ENCODE measurements at places on chromosomes 3 and 15. TPM values are rescaled to one million over a fixed set of nuclear protein-coding genes. Genes with fewer than 3 reads are reported as not detected.
A peak's percentile ranks its signal among the peaks of the same experiment; 100 is the strongest.

Gene GRAMD2A
- not detected for total RNA-seq

- no peak for DNase-seq
These were observed 257.9 kb downstream of the PDCD6IP start for GRCh38 chr3:34056181-34056910.

Gene MGLL
- total RNA-seq = 2.6 TPM

Gene STT3B
- total RNA-seq = 104 TPM

GRCh38 chr3:182220013-182220412 lies 508.3 kb downstream of the SOX2 start:
- DNase-seq = no peak

DNA sequence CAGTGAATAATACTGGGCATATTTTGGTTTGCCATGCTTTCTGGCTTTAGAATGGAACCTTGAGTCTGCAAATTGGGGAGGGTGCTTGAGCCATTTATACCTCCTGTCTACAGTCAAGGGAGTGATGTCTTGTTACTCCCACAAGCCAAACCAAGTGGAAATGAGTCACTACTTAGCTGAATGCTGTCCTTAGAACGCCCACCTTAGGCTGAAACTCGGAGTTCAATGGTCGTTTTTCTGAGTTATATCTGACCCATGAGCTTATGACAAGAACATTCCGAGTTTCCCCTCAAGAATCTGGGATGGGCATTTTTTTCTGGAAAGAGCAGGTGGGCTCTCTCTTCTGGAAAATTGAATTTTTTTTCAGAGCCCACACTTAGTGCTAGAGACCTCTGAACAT lies 17.4 kb upstream of the CLDN18 start:
- DNase-seq = no peak

DNA sequence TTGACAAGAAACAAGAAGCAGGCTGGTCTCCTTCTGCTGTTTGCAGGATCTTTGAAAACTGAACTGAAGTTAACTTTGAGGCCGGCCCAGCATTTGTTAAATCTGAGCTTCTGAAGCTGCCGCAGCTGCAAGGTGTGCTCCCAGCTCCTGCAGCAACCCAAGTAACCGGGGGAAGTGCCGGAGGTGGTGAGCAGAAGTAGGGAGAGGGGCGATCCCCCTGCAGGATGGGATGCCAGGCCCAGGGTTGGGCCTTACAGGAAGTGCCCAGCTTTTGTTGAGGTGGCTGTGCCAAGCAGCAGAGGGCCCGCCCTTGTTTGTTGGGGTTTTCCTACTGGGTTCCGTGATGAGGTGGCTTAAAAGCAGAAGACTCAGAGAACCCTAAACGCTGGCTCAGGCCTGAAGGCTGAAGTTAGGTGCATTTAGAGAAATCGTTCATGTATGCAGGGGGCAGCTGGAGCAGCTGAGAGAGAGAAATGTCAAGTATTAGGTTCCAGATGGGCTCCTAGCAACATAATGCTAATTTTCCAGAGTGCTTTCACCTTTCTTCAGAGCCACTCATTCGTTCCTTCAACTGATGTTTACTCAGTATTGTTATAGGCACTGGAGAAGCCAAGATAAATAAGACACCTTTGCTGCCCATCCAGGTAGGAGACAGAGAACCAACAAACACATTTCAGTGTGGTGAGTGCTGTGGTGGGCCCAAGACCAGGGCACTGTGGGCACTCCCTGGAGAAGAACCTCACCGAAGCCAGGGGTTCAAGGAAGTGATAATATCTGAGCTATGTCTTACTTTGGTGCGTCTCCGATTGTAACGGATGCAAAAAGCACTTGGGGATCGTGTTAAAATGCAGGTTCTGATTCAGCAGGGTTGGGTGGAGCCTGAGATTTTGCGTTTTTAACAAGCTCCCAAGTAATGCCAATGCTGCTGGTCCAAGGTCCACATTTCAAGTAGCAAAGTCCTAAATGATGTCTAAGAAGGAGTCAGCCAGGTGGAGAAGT lies 42.2 kb upstream of the PLCL2 start:
- DNase-seq = peak; percentile 52

Gene CCR9
- not detected for total RNA-seq

Gene ACP3
- total RNA-seq = not detected

Gene AP3B2
- 0.46 TPM for total RNA-seq

DNA sequence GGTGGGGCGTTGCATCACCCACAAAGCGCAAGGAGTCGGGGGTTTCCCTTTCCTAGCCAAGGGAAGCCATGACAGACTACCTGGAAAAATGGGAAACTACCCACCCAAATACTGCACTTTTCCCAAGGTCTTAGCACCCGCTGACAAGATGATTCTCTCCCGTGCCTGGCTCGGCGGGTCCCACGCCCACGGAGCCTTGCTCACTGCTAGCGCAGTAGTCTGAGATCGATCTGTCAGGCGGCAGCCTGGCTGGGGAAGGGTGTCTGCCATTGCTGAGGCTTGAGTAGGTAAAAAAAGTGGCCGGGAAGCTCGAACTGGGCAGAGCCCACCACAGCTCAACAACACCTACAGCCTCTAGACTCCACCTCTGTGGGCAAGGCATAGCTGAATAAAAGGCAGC lies 112.9 kb downstream of the GSK3B start:
- DNase-seq = no peak

DNA sequence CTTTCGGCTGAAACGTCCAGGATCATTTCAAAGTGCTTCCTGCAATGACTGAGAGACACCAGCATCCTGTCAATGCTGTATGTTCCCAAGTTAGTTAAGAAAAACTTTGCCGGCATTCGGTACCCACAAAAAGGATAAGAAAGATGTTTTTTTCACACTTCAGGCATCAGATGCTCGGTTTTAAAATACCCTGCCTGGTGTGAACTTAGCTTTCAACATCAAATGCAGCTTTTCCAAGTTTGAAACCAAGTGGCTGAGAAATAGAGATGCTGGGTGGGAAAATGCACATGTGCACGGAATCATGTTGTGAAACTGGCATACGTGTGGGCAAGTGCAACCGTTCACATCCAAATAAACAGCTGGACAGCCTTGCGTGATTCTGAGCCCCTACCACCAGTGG lies 254.9 kb upstream of the IGF1R start:
- DNase-seq = no peak
